ENCODE measurements at places on chromosomes 11 and 22.

GRCh38 chr11:111734101-111734953 is 31.9 kb downstream of the PPP2R1B start:
- no peak for DNase-seq

DNA sequence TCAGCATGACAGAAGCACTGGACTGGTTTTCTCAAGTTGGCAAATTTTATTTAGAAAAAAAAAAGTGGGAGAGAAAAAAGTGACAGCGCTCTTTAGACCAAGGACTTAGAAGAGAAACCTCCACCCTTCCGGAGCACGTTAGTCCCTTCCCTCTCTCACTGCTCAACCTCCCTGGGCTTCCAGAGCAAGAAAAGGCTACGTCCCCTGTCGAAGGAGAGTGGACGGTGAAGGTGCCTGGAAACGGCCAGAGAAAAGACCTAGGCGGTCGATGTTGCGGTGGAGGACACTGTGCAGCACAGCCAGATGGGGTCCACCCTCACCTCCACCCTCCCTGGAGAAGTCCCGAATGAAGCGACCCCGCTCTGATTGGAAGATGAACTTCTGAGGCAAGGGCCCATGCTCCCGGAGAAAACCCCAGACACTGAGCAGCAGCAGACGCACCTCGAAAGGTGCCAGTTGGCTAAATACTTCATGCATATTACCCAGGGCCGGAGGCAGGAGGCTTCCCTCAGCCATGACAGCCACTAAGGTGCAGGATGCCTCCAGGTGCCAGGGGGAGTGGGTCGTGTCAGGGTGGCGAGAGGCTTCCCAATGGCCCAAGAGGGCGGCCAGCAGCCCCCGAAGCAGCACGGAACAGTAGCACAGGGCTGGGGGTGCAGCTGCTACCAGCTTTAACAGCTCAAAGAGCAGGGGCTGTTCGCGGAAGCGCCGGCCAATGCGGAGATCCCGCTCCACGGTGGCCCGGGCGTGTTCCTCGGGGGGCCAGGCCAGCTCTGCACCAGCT is 604 bp upstream of the GANAB start:
- DNase-seq: no peak

GRCh38 chr22:37768273-37768672 is 39.5 kb upstream of the GCAT start:
- DNase-seq: no peak

GRCh38 chr11:95486979-95487378 is 256.0 kb upstream of the SESN3 start:
- DNase-seq: no peak
